Substantia nigra (tissue), 51 donors: ENCODE measurements at places on chromosomes 13 and 19.
A peak's percentile ranks its signal among the peaks of the same experiment; 100 is the strongest.

DNA sequence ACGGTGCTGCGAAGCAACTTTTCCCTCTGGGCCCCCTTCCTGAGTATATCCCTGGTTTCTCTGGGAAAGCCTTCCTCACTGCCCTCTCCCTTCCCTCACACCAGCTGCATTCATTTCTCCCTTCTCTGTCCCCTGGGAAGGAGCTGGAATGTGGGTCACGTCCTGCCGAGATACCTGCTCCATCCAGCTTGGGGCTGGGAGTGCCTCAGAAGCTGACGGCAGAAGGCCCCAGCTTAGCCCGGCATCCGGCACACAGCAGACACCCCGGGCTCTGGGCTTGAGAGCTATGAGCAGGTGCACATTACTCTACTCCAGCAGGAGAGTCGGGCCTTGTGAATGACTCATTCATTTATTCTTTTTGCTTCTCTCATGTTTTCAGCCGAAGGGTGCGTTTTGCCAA lies 170.6 kb downstream of the TEX29 start:
- DNase-seq, result no peak

- no peak for DNase-seq
These were observed 96.8 kb upstream of the CSNK1A1L start for GRCh38 chr13:37202264-37202663.

DNA sequence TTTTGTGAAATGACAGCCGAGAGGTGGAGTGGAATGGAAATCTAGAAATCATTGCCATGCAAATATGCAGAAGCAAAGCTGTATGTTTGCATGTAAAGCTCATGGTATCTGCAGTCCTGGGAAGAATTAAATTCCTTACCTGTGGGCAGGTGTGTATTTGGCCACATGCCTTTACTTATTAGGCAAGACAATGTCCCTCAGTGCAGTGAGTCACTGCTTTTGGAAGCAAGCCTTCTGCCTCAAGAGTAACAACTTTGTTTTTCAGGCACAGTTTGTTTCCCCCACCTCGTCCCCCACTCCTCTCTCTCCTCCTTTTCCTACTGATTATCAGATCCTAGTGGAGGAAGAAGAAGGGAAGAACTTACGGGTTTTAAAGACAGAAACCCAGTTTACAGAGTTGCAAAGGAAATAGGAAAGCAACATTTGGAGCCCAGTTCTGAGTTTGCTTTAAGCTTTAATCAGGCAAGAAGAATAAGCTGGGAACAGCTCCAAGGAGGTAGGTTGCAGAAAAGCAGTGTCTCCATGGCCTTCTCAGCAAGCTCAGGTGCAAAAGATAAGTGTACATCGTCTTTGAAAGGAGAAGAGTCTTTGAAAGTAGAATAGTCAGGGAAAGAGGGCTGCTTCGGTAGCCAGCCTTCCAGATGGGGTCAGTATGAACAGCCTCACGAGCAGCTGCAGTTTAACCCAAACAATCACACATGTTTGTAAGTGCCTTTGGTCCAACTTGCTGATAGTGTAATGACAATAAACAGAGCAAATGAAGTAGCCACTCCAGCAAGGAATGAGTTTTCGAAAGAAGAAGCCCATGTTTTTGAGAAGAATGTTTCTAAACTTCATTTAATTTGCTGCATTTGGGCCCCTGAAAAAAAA lies 190.1 kb downstream of the KLF5 start:
- DNase-seq, result no peak

- DNase-seq, result no peak
These were observed 11.5 kb downstream of the FZR1 start for GRCh38 chr19:3517638-3518037.

- no peak for DNase-seq
These were observed 7.4 kb upstream of the C5AR1 start for GRCh38 chr19:47302249-47302648.

DNA sequence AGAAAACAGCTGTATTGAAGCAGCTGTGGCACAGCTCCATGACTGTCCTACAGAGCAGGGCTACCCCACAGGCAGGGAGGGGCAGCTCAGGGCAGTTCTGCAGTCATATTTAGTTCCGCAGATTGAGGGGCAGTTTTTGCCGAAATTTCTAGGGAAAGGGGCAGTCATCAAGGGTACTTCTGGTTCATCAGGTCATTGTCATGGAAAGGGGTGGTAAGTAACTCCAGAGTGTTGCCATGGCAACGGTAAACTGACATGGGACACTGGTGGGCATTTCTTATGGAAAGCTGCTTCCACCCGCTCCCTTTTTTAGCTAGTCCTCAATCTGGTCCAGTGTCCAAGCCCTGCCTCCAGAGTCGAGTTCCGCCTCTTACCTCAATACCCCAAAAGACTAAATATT lies 702.8 kb downstream of the LIG4 start:
- DNase-seq, result no peak

DNA sequence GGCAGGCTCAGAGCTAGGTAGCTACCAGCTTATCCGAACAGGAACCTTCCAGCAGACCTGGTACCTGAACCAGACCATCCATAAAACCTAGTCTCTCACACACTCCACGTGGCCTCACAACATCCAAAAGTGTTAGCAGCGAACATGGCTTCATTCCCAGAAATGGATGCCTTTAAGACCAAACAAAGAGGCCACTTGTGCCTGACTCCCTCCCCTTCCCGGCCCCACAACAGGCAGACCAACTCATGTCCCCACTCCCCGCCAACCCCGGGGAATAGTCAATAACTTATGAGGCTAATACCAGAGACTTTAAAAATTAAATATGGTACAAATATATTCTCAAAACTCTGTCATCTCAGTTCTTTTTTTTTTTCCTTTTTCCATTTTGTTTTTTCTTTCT lies 46.2 kb downstream of the ZNF557 start:
- DNase-seq, result peak; percentile 54

- DNase-seq, result no peak
These were observed 108.0 kb downstream of the DNAJC3 start for GRCh38 chr13:95784900-95785290.

DNA sequence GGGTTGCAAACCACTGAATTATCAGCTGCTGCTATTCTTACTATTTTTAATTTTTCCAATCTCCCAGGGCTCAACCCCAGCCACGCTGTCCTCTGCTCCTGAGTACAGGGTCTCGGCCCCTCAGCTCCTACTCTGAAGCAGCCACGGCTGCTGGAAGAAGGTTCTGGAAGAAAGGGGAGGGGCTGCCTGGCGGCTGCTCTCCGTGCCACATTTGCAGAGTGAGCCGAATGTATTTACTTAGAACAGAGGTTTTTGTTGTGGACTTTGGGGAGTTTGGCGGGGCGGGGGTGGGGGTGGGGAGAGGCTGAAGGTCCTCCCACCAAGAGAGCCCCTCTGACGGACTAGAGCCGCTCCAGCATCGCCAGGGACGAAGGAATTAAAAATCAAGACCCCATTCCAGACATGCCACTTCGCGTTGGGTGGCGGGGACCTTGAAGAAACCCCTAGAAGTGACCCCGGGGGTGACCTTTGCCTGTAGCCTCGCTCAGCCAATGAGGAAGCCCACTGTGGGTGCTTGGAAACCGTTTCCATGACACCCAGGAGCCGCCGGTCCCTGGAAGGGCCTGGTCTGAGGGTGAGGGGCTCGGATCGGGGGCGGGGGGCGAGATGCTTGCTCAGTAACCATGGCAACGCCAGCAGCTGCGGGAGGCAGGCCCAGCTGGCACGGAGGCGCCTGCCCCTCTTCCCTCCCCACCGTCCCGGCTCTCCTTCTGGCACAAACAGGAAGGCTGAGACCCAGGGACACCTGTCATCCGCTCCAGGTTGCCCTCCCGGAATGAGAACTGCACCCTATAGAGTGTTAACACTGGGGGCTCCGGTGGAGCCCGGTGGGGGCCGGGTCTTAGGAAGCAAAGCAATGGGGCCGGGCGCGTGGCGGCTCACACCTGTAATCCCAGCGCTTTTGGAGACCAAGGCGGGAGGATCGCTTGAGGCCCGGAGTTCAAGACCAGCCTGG lies 54.2 kb upstream of the PTPRS start:
- no peak for DNase-seq

GRCh38 chr13:32495429-32495828 lies 43.2 kb downstream of the N4BP2L2 start:
- no peak for DNase-seq

- no peak for DNase-seq
These were observed 4.0 kb downstream of the S1PR5 start for GRCh38 chr19:10513223-10513622.

DNA sequence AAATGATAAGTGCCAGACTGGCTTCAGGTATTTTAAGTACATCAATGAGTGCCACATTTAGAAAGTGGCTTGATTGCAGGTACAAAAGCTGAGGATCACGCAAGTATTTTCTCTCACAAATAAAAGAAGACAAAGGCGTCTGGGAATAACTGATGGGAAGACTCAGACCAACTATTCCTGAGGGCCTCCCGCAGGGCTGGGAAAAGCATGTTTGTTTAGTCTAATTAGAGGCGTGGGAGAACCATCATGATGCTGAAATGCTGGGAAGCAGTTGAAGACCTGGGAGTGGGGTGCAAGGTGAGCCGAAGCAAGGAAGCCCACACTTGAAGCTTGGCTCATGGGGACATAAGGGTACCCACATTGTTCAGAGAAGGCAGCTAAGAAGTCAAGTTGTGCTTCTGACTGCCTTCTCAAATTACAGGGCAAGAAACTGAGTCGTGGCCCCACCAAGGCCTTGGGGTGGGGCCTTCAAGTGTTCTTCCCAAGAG lies 536.0 kb downstream of the MYO16 start:
- no peak for DNase-seq

- DNase-seq, result no peak
These were observed 34.2 kb downstream of the ZNF787 start for GRCh38 chr19:56086671-56087430.

GRCh38 chr13:34654203-34654602 lies 287.9 kb upstream of the NBEA start:
- no peak for DNase-seq

DNA sequence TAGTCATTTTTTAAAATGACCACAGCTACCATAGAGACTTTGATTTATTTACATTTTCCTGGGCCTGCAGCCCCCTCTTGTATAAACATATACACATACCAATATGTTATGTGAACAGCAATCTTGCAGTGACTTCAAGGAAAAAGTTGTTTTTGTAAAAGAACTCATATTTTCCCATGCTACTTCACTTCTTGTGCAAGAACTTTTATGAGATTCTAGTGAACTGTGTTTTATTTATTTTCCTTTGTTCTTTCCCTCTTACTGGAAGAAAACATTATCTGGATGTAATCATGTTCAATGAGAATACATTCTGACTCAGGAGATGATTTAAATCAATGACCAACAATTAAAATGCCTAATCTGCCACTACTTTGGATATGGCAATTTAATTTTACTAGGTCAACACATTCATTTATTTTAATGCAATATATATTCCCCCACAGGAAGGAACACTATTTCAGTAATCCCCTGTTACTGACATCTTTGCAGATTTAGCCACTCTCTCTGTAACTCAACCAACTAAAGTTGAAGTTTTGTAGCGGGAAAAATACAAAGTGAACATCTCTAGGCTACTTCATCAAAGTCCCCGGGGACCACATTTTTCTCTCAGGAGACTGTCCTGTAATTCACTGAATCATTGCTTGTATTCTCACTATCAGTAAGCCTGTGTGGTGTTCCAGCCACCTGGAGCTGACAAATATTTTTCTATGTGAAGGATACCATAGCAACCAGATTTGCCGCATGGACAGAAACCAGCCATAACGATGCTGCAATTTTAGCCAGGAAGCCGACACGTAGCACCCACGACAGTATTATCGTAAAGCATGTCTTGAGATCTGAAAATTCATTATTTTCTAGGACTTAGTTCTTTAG lies 90.5 kb downstream of the STARD13 start:
- DNase-seq, result no peak

- DNase-seq, result no peak
These were observed 493.4 kb upstream of the PCDH20 start for GRCh38 chr13:61908906-61909615.

- DNase-seq, result no peak
These were observed 36.5 kb downstream of the SIPA1L3 start for GRCh38 chr19:37943480-37943879.

DNA sequence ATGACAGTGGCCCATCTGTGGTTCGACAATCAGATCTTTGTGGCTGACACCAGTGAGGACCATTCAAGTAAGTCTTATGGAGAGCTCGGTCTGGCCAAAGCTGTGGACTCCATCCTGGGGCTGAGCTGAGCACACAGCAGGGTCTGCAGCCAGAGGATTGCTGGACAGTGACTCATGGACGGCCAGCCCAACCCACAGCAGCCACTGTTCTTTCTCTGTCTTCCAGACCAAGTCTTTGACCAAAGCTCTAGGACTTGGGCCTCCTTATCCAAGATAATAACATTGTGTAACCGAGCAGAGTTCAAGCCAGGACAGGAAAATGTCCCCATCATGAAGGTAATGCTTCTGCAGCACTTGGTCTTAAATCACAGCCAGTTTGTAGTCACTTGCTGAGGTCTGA lies 12.4 kb downstream of the ATP12A start:
- DNase-seq, result no peak

DNA sequence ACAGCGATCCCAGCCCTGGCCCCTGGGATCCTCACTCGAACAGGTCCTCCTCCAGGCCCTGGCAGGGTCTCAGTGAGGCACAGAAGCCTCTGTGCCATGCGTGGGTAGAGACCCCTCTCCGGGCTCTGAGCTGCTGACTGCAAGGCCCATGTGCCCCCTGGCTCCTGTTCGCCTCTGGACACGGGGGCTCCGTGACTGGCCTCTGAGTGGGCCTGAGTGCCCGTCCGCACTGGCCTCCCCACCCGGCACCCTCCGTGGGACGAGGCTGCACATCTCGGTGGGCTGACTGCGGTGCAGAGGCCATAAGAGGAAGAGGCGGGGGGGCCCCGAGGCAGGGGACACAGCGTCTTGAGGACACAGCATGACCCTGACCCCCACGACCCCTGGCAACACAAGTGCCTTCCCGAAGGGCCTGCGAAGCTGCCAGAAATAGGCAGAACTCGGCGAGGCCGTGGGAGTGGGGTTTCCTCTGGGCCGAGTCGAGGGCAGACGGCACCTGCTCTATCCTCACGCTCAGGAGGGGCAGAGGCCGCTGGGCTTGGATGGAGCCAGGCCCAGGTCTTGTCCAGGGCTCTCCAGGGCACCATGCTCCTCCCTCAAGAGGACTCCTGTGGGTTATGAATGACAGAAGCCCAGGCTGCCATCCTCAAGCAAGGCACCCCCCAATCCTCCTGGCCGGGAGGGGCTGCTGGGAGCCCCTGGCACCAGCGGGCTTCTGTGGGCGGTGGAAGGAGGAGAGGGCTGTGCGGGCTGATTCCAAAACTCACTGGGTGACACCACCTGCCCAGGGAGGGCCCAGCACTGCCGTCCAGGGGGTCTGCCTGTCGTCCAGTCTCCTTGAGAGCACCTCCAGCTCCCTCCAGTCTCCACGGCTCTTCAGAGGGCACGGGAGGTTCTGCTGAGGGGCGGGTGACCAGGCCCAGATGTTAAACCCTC lies 52.6 kb downstream of the RASA3 start:
- no peak for DNase-seq
